Daoy (cell line): ENCODE measurements at places on chromosomes 6 and 20.

DNA sequence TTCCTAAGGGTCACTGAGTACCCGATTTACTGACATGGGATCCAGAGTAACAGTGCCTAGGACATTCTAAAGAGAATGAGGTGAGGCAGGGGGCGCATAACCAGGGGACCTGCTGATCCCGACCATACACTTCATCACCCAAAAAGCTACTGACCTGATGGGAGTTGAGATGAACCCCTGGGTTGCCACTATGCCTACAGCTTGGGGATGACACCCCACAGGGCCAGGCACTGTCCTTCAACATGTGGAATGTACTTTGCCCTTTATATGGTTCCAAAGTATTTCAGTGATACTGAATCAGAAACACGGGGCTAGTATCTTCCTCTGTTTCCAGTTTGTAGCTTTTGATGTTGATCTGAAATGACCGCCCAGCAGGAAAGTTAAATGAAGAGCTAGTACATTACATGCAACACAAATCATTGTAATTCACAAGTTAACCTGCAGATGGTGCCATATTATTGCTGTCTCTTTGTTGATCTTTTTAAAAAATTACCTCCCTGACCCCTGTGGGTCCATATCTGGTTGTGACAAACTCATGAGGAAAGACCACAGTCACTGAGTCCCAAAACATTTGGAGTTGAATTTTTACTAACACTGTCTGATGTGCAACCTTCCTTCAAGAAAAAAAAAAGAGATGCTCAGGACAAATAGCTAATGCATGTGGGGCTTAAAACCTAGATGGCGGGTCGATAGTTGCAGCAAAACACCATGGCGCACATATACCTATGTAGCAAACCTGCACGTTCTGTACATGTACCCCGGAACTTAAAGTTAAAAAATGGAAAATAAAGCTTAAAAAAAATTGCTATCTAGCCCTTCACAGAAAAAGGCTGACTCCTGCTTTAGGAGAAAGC, 42.7 kb upstream of the GCNT2 start:
- DNase-seq, result peak; percentile 39

DNA sequence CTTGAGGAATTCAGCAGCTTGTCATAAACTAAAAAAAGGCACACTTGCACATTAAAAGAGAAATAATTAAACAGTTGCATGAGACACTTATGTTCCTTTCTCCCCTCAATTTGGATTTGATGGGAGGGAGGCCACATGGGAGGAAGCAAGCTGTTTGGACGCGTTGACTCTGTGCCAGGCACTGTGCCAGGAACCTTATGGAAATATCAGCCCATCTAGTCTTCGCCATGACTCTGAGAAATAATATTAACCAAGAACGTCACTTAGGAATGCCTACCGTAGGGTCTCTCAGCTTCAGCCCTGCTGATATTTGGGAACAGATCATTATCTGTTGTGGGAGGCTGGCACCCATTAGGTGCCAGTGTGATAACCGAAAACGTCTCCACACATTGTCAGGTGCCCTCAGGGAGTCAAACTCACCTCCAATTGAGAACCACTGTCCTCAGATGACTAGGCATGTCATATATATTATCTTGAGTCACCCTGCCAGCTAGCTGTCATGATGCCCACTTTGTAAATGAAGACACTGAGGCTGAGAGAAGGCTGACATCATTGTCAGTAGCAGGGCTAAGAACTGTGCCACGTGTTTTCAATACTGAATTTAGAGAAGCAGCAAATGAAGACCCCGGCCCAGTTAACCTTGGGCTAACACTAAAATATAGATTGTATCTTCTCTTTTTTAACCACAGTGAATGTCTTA, 36.1 kb downstream of the EYA2 start:
- no peak for DNase-seq

DNA sequence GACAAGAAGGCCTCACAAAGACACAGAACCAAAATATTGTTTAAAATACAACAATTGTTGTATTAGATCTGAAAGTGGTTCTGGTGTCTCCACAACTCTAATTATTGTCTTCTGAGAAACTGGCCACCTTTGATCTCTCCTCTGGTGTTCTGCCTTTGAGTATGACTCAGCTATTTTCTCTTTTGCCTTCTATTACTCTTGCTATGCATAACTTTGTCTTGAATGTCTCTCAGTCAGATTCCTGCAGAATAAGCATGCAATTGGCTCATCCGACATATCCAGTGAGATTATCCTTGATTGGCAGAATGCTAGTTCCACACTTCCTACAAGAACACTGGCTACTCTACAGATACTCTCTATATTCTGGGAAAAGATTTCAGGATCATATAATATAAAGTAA, 14.3 kb upstream of the EPM2A start:
- peak; percentile 31 for DNase-seq

DNA sequence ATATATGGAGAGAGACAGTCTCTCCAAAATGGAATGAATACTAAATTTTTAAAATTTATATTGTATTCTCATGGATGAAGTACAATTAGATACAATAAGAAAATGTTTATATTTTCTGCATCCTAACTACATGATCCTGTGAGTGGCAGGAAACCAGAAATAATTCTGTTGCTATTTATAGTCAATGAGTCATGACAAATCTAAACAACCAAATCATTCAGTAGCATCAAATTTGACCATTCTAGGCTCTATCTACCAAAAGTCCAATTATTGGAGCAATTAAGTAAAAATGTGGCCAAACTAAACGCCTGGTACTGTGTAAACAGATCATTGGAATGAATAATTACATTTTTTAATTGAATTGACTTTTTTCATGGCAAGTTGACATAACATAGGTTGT, 959.8 kb downstream of the EPHA7 start:
- no peak for DNase-seq
